ENCODE measurements at places on chromosomes 3 and 15. TPM values are rescaled to one million over a fixed set of nuclear protein-coding genes. Genes with fewer than 3 reads are reported as not detected.

PCOLCE2 gene
- 58.4 TPM for total RNA-seq

TRPM1 gene
- total RNA-seq = not detected

CBLB gene
- 126 TPM for total RNA-seq

TTC21A gene
- 4.3 TPM for total RNA-seq

GPR160 gene
- 25.9 TPM for total RNA-seq

SV2B gene
- total RNA-seq = 4.5 TPM

ARHGAP31 gene
- 16.1 TPM for total RNA-seq

TEX55 gene
- not detected for total RNA-seq

IQCF6 gene
- total RNA-seq = not detected

CDHR4 gene
- total RNA-seq = not detected

FHIT gene
- total RNA-seq = 7.4 TPM

PLOD2 gene
- total RNA-seq = 114 TPM

TGM5 gene
- 0.26 TPM for total RNA-seq

LIPH gene
- total RNA-seq = 10.1 TPM

PLA2G4D gene
- not detected for total RNA-seq

ZNF619 gene
- 7.6 TPM for total RNA-seq

PLXNB1 gene
- 22.7 TPM for total RNA-seq

RAB6B gene
- total RNA-seq = 3.4 TPM

ITGA11 gene
- 16.6 TPM for total RNA-seq

FETUB gene
- total RNA-seq = not detected

CMTM8 gene
- 1.6 TPM for total RNA-seq

FBXL2 gene
- total RNA-seq = 15.1 TPM

HDGFL3 gene
- 42.9 TPM for total RNA-seq

SERPINI2 gene
- total RNA-seq = 3.9 TPM

PTPRG gene
- 95.3 TPM for total RNA-seq

SAMD7 gene
- total RNA-seq = not detected

TMEM45A gene
- 78.8 TPM for total RNA-seq

MANF gene
- 34.7 TPM for total RNA-seq

EPB42 gene
- 1.8 TPM for total RNA-seq

MAGI1 gene
- total RNA-seq = 46.7 TPM

CATSPER2 gene
- total RNA-seq = 4.7 TPM

PRR20G gene
- not detected for total RNA-seq

SLC22A13 gene
- total RNA-seq = 0.58 TPM

EFCAB12 gene
- not detected for total RNA-seq

MAGEL2 gene
- total RNA-seq = 5.0 TPM

GOLGA6D gene
- not detected for total RNA-seq

GATA2 gene
- 19.2 TPM for total RNA-seq

CLDN18 gene
- total RNA-seq = not detected

CCRL2 gene
- total RNA-seq = 2.5 TPM

ADCY5 gene
- 25.1 TPM for total RNA-seq

PLAAT1 gene
- 0.90 TPM for total RNA-seq

FSD2 gene
- 1.2 TPM for total RNA-seq

CCR1 gene
- total RNA-seq = 7.7 TPM

ALDH1A2 gene
- 36.0 TPM for total RNA-seq

FRMD4B gene
- total RNA-seq = 39.1 TPM

CADM2 gene
- total RNA-seq = 2.7 TPM

ACAN gene
- 5.0 TPM for total RNA-seq

DHFR2 gene
- 9.5 TPM for total RNA-seq

ANKDD1A gene
- total RNA-seq = 12.4 TPM

TP63 gene
- 26.3 TPM for total RNA-seq

P2RY13 gene
- 2.3 TPM for total RNA-seq

All from urinary bladder (tissue), 4 donors.